ENCODE measurements at places on chromosomes 1 and 21.

DNA sequence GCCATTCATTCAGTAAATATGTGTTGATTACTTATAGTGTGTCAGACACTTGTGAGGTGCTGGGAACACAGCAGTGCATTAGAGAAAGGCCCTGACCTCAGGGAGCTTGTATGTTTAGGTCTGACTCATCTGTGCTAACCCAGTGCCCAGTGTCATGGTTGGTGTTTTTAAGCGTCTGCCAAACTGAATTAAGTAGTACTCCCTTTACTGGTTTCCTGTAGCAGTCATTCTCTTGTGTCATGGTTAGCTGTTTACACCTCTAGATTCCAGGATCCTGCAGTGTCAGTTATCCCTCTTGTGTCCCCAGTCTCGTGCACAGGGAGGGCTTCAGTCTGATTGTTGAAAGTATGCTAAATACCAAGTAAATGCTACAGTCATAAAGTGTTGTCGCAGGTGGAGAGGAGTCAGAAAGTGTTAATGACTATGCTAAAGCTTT is 14.2 kb downstream of the UCK2 start:
- peak; percentile 54 for DNase-seq

- DNase-seq, result no peak
These were observed 256.5 kb downstream of the NFIA start for GRCh38 chr1:61338899-61339298.

DNA sequence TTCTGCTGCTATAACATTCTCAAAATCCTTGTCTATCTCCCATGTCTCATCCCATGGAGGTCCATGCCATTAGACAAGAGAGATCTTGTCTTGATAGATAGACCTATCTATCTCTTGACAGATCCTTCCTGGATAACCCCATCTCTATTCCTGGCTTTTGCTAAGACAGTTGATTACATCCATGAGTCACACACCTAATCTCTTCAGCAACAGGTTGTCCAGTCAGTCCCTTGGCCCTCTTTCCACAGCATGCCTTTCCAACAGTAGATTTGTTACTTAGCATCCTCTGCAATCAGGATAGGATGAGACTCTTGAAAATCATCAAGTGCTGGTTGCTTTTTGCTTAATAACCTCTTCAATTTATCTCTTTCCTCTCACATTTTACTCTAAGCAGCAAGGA is 46.6 kb downstream of the TRMT1L start:
- DNase-seq, result no peak

DNA sequence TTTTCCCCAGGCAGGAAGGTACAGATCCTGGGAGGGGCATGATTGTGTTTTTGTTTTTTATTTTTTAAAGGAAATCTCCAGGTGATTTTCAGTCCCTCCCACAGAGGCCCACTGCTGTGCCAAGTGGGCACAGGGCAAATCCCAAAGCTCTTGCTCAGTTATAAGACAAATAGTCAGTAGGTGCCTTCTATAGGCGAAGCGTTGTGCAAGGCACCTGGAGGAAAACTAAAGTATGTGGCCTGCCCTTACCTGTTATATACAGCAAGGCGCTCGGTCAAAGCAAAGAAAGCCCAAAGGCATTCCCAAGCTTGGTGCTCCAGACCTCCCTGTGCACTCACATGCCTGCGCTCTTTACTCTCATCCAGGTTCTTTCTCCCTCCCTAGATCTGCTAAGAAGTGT is 81.0 kb downstream of the KCNJ15 start:
- DNase-seq, result no peak

DNA sequence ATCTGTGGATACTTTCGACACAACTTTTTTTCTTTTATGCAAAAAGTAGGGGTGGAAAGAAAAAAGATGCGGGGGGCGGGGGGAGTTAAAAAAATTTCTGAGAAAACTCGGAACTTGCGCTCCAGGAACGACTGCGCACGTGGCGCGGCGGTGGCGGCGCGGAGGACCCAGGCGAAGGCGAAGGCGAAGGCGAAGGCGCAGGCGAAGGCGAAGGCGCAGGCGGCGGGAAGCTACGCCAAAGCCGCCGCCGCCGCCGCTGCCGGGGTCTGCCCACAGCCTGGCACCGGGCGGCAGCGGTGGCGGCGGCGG is 208 bp upstream of the BARHL2 start:
- DNase-seq, result no peak

- DNase-seq, result peak; percentile 47
These were observed 96.4 kb downstream of the UBR4 start for GRCh38 chr1:19113697-19114092.

- DNase-seq, result no peak
These were observed 272.2 kb downstream of the PAPPA2 start for GRCh38 chr1:176735201-176735600.

- DNase-seq, result no peak
These were observed 15.2 kb downstream of the ADCY10 start for GRCh38 chr1:167898578-167899222.

GRCh38 chr1:94456736-94457135 is 38.5 kb downstream of the ABCD3 start:
- peak; percentile 5 for DNase-seq

DNA sequence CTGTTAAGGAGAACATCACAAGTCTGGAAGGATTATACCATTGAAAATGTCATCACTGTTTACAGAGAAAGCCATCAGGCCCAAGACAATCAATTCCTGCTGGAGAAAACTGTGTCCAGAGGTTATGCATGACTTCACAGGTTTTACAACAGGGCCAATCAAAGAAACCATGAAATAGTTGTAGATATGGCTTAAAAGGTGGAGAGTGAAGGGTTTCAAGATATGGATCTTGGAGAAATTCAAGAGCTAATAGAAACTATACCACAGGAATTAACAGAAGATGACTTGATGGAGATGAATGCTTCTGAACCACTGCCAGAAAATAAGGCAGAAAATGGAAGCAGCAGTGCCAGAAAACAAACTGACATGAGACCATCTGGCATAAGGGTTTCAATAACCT is 30.2 kb downstream of the USP1 start:
- no peak for DNase-seq

DNA sequence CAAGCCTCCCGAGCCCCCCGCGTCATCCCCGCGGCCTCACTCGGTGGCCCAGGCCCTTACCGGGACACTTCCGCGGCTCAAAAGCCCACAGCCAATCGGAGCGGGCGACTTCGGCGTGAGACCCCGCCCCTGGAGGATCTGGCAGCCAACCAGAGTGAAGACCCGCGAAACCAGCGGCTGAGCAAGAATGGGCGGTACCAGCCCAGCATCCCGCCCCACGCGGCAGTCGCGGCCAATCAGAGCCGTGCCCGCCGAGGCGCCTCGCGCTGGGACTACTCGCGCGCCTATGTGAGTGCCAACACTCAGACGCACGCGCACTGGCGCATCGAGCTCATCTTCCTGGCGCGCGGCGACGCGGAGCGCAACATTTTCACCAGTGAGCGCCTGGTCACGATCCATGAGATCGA is 22.5 kb downstream of the DISP3 start:
- DNase-seq, result no peak

GRCh38 chr1:84675106-84675505 is 15.2 kb downstream of the SSX2IP start:
- DNase-seq, result peak; percentile 61

DNA sequence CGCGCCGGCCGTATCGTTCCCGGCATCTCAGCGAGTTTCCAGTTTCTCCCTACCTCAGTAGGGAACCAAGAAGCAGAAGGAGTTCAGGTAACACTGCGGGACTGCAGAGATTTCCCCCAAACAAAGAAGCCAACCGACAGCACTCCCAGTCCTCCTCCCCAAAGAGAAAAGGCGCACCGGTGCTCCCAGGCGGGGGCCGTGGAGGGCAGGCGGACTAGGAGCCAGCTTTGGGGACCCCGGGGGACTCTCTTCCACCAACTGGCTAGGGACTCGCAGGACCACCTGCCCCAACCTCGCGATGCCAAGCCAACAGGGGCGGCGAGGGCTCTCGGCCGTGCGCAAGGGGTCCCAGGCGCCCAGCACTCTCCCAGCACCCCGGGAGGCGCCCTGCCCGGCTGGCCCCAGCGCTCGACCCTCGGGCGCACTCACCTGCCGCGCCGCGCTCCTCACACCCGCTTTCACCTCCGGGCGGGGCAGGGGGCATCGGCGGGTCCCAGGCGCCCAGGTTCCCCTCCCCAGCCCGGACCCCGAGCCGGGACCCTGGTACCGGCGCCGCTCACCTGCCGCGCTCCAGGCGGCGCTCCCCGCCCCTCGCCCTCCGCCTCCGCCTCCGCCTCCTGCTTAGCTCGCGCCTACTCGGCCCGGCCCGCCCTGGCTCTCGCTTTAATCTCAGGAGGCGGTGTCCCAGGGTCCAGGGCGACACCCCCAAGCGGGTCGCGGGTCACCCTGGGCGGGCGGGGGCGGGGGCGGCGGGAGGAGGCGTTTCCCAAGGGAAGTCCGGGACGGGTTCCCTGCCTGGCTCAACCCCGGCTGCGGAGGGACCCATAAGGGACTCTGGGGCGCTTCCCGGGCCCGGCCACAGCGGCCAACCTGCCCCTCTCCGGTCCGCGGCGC is at the start of gene TMPRSS2:
Gene TMPRSS2, minus strand, starts transcription at position 638 of the 894 bp plus-strand sequence. CDS start 10,025 bp downstream, outside the sequence.
- no peak for DNase-seq

DNA sequence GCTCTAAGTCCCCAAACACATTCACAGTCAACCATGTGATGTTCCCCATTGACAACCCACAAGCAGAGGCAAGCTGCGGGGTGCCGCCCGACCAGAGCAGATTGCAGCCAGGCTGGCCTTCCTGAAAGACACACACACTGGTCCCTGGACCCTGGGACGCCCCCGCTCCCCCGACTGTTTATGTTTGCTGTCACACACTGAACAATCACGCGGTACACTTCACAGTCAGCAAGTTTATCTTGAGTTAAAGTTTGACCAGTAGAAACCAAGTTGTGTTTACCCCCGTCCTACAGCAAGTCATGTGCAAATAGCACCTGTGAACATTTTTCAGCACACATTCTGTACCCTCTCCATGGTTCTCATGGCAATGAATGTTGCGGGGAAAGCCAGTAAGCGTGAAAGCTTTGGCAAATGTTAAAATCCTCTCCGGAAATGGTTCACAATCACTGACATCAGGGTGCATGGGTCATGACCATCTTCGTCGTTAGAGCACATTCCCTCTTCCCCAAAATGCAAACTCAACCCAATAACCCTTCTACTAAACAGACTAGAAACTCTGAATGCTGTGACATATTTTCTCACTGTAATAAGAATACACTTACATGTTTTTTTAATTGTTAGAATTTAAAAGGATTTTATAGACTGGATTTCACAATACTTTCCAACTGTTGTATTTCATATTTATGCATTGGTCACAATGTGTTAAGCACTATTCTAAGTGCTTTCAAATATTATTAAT is 33.3 kb upstream of the IRF2BP2 start:
- no peak for DNase-seq

DNA sequence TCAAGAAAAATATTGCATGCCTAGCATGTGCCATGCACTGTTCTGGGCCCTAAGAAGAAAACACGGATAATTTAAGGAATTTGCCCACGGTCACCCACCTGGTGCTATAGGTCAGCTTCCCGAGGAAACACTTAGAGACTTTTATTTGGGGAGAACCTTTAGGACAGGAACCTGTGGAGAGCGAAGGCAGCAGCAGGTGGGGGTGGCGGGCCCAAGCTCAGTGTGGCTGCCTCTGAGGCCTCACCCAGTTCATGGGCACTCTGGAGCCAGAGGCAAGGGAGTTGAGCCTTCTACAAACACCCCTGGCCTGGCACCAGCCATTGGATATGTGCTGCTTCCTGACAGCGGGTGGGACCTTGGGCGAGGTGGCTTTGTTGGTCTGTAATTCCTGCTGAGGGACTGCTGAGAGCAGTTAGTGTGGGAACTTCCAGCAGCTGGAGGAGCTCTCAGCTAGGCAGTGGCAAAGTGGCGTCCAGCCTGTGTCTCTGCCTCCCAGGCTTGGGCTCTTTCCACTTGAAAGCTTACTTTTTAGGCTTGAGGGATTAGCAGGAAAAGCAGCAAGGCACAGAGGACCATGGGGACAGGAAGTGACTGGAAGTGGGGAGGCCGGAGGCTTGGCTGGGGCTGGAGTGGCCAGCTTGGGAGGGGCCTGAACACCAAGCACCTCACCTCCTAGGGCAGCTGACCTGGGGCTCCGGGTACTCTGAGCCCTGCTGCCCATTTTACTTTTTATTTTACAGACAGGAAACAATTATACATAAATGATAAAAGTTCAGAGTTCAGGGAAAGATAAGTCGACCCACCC is 19.1 kb downstream of the MRPL37 start:
- peak; percentile 22 for DNase-seq

DNA sequence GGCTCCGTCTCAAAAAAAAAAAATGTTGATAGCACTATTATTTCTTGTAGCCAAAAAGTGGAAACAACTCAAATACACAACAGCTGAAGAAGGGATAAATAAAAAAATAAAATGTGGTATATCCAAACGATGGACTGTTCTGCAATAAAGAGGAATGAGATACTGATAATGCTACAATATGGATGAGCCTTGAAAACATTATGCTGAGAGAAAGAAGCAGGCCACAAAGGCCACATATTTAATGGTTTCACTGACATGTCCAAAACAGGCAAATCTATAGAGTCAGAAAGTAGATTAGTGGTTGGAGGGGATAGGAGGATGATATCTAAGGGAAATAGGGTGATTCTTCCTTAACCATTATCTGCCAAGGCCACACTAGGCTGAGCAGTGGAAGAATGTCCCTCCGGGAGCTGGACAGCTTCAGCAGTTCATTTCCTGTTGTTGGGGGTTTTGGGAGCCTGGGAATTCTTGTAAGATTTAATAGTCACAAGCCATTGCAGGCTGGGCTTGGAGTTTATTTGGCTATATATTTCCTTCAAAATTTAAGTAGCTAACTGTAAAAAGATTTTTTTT is 53.5 kb downstream of the ST3GAL3 start:
- DNase-seq, result no peak

DNA sequence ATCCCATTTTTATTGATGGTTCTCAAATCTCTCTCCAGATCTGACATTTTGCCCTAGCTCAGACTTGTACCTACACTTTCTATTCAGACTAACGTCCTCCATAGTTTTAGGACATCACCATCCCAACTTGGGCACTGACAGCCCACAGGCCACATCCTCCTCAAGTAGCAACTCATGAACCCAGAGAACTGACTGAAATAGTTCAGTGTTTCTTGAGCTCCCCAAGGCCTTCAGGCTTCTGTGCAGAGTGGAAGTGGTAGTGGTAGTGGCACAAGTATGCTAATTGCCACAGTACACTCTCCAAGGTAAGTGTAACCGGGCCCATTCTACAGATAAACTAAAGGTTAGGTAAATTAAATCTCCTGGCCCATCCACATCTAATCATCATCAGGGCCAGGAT is 112.6 kb downstream of the SLC45A1 start:
- no peak for DNase-seq

GRCh38 chr1:151356696-151357095 is 9.6 kb upstream of the RFX5 start:
- no peak for DNase-seq

- no peak for DNase-seq
These were observed 9.9 kb upstream of the GPR161 start for GRCh38 chr1:168146626-168147025.

DNA sequence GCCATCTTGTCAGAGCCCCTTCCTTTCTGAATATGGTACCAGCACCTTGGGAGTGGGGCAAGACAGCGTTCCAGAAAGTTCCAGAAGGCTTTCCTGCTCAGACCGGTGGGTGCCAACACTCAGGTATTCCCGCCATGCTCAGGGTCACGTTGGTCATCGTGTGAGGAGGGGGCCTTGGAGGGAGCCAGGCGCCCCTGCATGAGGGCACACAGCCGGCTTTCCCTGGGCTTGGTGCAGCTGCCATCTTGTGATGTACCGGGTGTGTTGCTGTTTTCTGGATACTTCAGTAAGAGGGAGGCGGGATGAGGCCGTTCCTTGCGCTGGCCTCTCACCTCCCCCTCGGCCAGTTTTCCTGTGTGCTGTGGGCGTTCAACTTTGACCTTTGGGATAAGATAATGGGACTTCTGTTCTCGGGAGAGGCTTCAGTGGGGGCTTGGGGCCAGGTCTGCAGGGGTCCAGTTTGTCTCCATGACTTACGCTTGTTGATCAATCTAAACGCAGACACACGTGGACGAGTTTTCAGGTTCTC is 69.7 kb downstream of the PRDM16 start:
- no peak for DNase-seq
